ENCODE measurements at places on chromosomes 1 and 21.

DNA sequence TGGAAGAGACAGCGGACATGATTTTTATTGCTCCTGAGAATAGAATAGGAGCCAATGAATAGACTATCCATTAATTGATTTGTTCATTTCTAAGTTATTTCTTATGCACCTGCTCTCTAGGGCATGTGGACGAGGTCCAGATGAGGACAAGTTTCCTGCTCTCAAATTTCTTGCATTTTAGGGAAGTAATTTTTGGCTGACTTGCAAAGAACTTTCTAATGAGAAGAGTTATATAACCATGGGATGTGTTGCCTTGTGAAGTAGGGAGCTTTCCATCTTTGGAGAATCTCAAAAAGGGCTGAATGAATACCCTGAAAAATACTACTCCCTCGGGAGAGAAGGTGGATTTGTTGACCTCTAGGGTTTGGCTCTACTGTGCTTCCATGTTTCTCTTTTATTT is 243.0 kb downstream of the KIF26B start:
- no peak for DNase-seq

- DNase-seq = peak; percentile 4
These were observed 135.5 kb upstream of the GRIK3 start for GRCh38 chr1:37169743-37170275.

- no peak for DNase-seq
These were observed 2.3 kb upstream of the MED18 start for GRCh38 chr1:28326515-28326914.

GRCh38 chr1:65963156-65963888 is 170.6 kb downstream of the PDE4B start:
- DNase-seq = no peak

DNA sequence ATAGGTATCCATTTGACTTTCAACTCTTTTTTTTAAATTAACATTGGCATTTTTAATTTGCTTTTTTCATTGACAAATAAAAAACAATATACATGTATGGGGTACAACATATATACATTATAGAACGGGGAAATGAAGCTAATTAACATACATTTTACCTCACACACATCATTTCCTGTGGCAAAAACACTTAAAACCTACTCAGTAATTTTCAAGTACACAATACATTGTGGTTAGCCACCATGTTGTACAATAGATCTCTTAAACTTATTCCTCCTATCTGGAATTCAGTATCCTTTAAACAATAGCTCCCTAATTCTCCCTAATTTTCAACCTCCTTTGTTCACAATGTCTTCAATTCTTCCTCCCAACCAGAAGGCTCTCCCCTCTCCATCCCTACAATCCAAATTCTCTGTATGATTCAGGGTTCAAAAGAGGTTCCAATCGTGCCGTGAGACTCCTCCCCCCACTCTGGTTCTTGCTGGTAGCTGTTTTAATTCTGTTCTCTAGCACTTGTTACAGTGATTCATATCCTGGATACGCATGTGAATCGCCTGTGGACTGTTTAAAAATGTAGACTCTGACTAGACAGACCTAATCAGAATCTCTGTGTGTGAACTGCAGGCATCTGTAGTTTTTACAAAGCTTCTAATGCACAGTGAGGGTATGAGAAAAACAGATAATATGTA is 87.6 kb upstream of the DUSP10 start:
- no peak for DNase-seq

- no peak for DNase-seq
These were observed 6.2 kb downstream of the SLC2A1 start for GRCh38 chr1:42952303-42953001.

- DNase-seq = no peak
These were observed 22.0 kb downstream of the TNFRSF1B start for GRCh38 chr1:12188657-12189327.

- DNase-seq = no peak
These were observed 215.4 kb downstream of the ASTN1 start for GRCh38 chr1:176949033-176949662.

DNA sequence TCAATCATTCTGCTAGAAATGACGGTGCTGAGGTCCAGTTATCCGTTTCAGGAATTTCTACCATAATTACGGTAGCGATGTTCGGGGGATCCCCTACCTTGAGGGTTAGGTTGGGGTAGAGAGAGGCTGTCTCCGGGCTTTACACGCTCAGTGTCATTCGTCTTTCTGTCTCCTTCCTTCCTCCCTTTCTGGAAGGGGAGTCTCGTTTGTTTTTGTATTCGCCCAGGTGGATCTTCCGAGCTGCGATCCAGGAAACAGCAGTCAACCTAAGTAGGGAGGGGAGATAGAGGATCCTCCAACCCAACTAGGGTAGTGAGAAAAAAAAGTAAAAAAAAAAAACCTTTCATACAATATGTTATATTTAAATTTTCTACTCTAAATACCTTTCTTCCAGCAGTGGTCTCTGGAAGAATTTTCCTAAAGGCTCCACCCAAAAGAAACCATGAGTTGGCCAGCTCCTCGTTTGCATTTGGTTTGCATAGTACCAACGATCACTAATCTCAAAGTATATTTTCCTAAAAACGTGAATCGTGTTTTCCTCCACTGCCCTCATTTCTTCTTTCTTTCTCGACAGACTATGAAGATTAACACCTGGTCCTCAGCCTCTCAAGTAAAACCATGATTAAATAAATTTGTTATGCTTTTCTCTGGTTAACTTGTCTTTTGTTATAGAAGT is 611 bp upstream of the PIK3C2B start:
- no peak for DNase-seq

- DNase-seq = no peak
These were observed 113.1 kb upstream of the KRTAP19-8 start for GRCh38 chr21:31151156-31152045.

GRCh38 chr1:44784094-44785028 is 3.6 kb downstream of the BEST4 start:
- DNase-seq = no peak

GRCh38 chr1:30745156-30745833 is 12.3 kb downstream of the LAPTM5 start:
- DNase-seq = no peak

DNA sequence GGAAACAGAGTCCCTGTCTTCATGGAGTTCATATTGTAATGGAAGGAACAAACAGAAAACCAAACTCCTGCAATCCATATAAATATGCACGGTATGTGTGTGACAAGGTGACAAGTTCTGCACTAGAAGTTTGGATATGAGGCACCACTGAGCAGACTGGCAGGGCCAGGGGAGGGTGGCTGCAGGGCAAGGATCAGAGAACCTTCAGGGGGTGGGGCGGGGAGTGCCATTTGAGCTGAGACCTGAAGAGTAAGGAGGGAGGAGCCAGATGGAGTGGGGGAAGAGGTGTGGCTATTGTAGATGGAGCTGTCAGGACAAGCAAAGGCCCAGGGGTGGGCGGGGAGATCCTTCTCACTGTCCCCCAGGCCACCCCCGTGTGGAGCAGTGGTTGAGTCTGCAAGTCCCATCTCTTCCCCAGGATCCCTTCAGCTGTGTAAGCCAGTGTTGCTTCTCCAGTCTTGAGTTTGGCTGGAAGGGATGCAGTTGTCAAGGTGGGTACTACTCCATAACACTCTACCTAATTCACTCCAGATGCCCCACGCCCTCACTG is 76.4 kb downstream of the ATP5PO start:
- no peak for DNase-seq

- DNase-seq = no peak
These were observed 94.2 kb downstream of the KCNN3 start for GRCh38 chr1:154775621-154776605.

DNA sequence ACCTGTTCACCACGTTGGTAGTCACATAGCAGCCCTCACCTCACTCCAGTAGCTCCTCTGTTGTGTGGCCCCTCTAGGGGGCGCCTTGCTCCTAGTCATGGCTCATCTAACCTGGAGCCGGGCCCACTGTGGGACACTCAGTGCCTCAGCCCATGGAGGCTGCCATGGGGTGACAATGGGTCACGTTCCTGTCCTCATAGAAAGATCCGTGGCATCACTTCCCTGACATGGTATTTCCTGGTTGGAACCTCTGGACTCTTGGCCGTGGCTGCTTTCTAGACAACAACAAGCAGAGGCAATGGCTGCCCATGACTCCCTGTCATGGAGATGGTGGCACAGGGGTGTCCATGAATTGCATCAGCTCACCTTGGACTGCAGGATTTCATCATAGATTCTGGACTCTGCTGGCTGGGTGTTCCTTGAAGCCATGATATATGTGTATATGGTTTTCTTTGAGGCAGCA is 27.5 kb upstream of the SLAMF6 start:
- DNase-seq = no peak

GRCh38 chr1:200305806-200306205 is 104.0 kb downstream of the ZNF281 start:
- DNase-seq = no peak

DNA sequence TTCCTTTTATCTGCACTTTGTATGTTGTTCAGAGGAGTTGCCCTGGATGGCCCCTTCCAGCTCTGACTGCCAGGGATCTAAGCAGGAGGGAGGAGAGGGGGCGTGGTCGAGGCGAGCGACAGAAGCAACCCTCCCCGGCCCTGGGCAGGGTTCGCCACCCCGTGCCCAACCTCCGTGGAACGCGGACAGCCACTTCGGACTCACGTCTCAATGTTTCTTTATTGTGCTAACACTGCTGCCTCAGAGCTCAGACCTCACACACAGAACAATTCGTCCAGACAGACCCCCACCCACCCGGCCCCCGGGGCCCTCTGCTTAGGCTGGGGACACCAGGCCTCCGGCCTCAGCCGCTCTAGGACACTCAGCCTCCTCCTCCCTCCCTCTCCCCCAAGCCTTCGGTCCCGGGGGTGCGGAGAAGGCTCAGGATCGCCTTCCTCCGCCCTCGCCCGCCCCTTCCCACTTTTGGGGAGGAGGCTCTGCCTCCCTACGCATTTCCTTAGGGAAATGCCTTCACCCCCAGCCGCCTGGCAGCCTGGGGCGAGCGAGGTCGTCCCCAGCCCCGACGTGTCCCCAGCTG is 8.3 kb downstream of the VSIG8 start:
- DNase-seq = peak; percentile 86

DNA sequence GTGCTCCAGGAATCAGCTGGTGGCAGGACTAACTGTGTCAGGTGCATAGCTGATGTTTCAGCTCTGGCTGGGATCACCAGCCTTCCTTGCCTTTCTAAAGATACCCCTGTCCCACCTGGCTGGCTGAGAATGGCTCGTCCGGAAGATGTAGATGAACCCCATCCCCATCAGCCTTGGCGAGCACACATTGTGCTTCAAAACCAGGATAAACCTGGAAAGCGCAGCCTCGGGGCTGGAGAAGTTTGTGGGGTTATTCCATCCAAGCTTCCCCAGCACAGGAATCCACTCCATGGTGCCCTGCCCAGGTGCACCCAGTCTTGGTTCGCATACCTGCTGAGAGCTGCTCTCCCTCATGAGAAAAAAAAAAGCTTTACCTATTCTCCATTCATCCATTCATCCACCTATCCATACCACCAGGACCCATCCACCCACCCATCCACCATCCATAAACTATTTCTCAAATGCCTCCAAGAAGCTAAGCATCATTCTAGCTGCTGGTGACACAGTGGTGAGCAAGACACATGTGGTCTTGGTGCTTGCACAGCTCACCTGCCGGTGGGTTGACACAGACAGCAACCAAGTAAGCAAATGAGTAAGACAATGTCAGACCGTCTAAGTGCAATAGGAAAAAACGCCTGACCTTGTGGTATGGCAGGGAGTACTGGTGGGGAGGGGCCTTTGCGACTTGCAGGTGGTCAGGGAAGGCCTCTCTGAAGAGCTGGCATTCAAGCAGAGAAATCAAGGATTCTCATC is 94.0 kb downstream of the DMRTB1 start:
- DNase-seq = no peak

DNA sequence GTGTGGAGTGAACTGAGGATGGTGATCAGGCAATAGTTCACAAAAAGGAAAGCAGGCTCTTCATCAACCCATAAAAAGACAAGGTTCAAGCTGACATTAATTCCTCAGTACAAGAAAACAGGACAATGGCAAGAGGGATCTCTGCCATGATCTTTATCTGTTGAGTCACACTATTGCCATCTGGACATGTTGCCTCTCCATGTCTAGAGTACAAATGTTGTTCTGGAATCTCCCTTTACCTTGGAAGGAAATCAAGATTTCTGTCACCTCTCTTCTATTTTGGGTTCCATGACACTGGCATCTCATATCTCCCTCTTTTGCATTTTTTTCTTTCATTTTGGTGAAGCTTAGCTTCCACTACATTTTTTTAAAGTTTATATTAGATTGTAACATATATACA is 329.1 kb downstream of the USP25 start:
- DNase-seq = no peak

DNA sequence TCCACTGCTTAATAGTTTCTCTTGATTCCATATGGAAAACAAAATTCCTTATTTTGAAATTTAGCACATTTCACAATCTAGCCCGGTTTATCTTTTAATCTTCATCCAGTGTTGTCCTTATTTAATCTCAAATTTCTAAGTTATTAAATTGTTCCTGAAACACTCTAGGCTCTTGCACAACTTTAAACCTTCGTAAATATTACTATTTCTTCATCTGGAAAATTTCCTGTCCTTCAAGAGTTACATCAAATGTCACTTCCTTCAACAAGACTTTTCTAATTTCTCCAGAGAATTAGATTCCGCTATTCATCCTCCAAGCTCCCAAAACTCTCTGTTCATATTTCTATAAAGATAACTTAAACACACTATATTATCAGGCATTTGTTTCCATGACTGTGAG is 6.5 kb downstream of the FMO5 start:
- no peak for DNase-seq

GRCh38 chr1:158998037-158998780 is 11.5 kb upstream of the IFI16 start:
- no peak for DNase-seq

DNA sequence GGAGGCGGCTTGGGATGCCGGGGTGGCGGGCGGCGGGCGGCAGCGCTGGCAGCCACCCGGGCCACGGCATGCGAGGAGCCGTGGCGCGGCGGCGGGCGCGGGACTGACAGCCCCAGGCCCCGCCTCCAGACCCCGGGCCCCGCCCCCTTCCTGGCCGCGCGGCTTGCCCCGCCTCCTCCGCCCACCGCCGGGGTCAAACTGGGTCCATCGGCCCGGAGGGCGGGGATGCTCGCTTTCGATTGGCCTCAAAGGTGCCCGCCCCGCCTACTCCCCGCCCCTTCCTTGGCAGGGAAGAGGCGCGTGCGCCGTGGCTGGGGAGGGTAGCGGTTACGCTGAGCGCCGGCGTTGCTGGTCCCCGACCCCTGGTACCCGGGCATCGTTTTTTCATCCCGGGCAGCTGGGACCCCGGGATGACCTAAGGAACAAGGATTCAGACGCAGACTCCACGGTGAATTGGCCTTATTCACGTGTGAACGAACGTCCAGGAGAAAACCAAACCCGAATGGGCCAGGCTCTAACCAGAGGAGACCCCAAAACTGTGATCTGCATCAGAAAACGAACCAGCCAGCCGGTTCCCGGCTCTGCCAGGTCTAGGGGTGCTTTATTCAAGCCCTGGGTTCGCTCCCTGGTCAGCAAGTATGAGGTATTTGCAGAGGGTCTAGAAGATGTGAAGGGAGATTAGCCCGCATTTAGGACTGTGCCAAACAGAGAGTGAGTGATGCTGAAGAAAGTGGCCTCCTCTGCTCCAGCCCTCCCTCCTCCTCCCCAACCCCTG is 117.2 kb upstream of the GUCA2B start:
- DNase-seq = peak; percentile 95

DNA sequence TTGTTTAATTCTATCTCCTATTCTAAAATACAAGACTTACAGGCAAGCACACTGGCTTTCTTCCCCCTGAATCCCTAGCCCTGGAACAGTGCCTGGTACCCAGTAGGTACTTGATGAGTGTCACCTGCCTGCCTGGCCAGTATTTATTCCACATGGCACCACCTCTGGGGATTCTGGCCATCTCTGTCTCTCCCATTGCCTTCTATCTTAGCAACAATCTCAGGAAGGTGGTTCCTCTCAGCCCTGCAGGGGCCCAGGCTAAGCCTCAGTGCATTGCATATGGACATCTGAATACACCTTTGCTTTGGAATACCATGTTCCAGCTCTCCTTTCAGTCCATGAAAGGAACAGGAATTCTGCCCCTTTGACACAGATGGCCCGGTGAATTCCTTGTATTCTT is 81.0 kb downstream of the HIVEP3 start:
- DNase-seq = no peak
